Naive thymus-derived CD4-positive, alpha-beta T cell (primary cell): ENCODE measurements at places on chromosomes 2 and 18. TPM values are rescaled to one million over a fixed set of nuclear protein-coding genes. Genes with fewer than 3 reads are reported as not detected.

DNA sequence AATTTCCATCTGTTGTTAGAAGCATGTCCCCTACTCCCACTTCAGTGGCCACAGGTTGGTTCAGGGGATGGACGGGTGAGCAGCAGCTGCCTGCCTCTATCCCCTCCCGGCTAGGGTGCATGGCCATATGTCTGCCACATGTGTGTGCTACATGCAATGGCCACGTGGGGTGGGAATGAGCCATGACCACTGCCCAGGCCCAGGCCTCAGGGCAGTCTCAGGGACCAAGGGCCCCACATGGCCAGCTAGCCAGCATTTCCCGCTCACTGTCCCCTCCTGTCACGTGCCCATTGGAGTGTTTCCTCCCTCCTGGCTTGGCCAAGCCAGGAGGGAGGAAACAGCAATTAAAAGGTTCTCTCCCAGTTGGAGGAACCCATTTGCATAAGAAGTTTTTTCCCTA is 117.1 kb downstream of the KCNS3 start:
- H3K4me3 ChIP-seq, result no peak overlapping the region
- no peaks in the 10 kb centered on the region for H3K36me3 ChIP-seq
- no peaks in the 10 kb centered on the region for H3K27me3 ChIP-seq
- H3K4me1 ChIP-seq, result no peaks in the 10 kb centered on the region

The CDH19 gene
- total RNA-seq, result not detected in 2 replicates

DNA sequence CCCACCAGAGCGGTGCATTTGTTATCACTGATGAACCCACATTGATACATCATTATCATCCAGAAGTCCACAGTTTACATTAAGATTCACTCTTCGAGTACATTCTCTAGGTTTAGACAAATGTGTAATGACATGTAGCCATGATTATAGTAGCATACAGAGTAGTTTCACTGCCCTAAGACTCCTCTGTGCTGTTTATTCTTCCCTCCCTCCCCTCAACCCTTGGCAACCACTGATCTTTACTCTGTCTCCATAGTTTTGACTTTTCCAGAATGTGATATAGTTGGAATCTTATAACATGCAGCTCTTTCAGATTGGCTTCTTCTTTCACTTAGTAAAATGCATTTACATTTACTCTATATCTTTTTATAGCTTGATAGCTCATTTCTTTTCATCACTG is 31.2 kb upstream of the GREB1L start:
- H3K27ac ChIP-seq, result no peak overlapping the region
- no peaks in the 10 kb centered on the region for H3K4me1 ChIP-seq
- no peaks in the 10 kb centered on the region for H3K27me3 ChIP-seq
- no peaks in the 10 kb centered on the region for H3K36me3 ChIP-seq
- H3K4me3 ChIP-seq, result no peak overlapping the region

The C2orf72 gene
- total RNA-seq, result 0.33 and 0.60 TPM in 2 replicates

- no peak for DNase-seq
- H3K4me3 ChIP-seq, result no peak overlapping the region
- H3K36me3 ChIP-seq, result no peaks in the 10 kb centered on the region
Measured at GRCh38 chr2:29560566-29560965, 360.8 kb downstream of the ALK start.

GRCh38 chr2:20145497-20146193 is 79.3 kb downstream of the SDC1 start:
- no peaks in the 10 kb centered on the region for H3K4me1 ChIP-seq
- H3K27ac ChIP-seq, result no peak overlapping the region
- DNase-seq, result no peak
- H3K27me3 ChIP-seq, result no peaks in the 10 kb centered on the region
- no peak overlapping the region for H3K4me3 ChIP-seq

The ZSWIM2 gene
- not detected for total RNA-seq
